Kidney (tissue), 22 donors: ENCODE measurements at places on chromosomes 2 and 18. TPM values are rescaled to one million over a fixed set of nuclear protein-coding genes. Genes with fewer than 3 reads are reported as not detected.

ABCG5 gene
- total RNA-seq: not detected

PREB gene
- 46.1 TPM for total RNA-seq

REG3G gene
- total RNA-seq: 8.8 TPM

SCYGR4 gene
- total RNA-seq: not detected

SLC9A4 gene
- total RNA-seq: 2.8 TPM

GPAT2 gene
- 2.7 TPM for total RNA-seq

WIPF1 gene
- total RNA-seq: 55.0 TPM

SLC8A1 gene
- total RNA-seq: 33.9 TPM

EVX2 gene
- total RNA-seq: not detected

- DNase-seq: peak; percentile 68
These were observed 65.1 kb upstream of the RPRM start for GRCh38 chr2:153543635-153544071.

DNA sequence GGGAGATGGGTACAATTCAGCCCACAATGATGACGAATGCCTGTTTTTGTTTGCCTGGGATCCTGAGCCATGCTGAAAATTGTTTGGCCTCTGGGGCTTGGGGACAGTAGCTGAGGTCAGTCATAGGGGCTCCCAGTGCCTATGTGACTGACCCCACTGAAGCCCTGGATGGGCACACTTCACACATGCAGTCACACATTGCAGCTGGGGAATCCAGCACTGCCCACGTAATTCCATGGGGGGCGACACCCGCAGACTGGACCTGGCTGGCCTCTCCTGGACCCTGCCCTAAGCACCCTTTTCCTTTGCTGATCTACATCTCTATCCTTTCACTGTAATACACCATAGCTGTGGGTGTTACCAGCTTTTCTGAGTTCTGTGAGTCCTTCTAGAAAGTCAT, 295.2 kb upstream of the HS6ST1 start:
- peak; percentile 17 for DNase-seq

DNA sequence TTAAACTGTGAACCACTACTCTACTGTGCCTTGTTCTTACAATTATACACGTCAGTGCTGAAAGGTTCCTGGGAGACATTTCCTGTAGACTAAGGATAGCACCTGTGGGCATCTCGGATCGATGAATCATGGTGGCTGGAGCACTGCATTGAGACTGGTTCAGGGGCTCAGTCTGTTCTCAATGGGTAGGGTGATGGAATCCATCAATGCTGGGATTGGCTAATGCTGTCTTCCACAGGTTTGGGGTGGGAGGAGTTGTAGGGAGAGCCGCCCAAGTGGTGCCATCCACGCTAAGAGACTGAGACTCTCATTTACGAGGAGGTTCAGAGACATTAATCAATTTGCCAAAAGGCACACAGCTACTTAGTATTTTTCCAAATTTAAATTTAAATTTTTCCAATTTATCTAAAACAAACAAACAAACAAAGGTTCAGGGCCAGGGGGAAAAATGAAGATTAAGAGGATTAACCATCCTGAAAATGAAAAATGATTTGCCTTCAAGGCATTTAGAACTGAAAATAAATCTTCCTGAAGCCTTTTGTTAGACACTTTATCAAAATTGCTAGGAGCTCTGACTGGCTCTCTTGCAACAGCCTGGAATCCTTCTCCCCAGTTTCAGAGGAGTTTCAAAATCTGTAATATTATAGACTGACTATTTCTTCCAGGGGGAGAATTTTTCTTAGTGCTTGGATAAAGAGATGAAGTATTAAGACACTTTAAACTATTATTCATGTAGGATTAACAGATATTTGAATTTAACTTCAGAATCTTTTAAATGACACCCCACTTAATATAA, 359.2 kb downstream of the TGIF1 start:
- DNase-seq: no peak

- DNase-seq: no peak
These were observed 914.3 kb upstream of the SLC39A10 start for GRCh38 chr2:194742706-194743105.

DNA sequence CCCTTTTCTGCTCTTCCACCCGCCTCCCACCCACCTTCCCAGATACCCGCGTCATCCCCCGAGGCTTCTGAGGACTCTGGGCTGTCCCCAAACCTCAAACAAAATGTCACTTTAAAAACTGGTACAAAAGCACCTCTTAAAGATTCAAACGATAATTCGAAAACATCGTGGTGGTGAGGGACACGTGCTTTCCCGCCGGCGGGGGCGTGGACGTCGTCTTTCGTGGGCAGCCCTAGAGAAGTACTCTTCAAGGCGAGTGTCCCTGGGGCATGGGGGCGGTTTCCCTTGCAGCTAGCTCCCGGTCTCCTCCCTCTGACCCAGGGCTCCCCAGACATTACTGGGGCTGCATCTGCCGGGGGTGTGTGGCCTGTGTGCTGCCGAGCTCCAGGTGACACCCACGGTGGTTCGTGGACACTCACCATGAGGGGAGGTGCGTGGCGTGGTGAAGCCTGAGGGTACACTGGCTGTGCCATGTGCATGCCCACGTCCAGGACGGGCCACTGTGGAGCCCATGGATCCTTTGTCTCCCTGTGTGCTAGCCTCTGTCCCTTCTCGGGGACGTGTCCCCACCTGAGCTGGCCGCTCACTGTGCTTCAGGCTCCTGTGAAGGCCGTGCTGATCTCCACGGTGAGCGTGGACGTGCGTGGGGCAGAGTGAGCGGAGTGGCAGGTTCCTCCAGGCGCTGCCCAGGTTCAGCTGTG, 117.8 kb downstream of the NFATC1 start:
- no peak for DNase-seq

DNA sequence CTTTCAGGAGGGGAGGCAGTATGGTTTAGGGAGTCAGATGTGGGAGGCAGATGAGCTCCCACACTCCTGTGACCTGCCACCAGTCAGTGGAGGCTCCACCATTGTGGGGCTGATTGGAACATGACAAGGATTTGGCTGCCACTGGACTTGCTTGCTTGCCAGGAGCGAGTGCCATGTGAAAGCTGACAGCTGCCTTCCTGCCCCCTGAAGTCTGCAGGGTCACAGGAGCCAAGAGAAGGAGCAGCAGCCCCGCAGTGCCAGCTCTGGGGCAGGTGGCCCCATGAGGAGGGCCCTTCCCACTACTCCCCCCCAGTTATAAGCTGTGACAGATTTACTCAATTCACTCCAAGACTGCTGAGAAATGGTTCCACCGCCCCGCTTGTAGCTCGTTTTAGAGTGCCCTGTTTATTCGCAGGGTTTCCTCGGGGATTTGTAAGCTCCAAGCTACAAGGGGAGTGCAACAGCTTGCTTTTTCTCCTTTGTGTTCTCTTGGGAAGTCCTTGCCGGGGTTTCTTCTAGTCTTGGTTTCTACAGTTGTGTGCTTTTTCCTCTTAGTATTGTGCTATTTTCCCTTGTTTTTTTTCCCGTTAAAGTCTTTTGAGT, 414.3 kb downstream of the MEIS1 start:
- no peak for DNase-seq

GRCh38 chr2:233025706-233026105, 6.8 kb upstream of the NEU2 start:
- no peak for DNase-seq

GRCh38 chr2:191724015-191724414, 46.1 kb downstream of the NABP1 start:
- no peak for DNase-seq

DNA sequence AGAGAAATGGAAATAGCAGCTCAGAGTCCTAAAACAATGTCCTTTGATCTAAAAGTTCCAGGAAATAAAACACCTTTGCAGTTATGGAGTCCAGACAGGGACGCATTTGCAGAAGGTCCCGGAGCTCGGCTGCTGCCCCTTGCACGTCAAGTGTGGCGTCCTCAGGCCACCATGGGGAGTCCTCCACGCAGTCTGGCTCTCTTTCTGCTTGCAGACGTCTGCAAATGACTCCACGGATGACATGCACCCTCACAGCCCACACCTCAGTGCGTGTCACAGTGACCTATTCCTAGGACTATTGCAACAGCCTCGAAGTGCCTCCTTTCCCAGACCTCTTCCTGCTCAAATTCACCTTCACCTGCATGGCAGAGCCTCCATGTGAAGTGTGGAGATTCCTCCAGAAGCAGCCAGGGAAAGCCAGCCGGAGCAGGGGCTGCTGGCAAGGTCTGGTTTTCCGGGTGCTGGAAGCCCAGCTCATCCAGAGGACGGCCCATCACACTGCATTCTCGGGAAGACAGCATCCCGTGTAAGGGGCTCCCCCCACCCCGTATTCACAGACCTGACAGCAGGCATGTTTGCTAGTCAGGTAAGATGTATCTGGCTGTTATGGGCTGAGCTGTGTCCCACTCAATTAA, 137.7 kb downstream of the ASB1 start:
- no peak for DNase-seq

DNA sequence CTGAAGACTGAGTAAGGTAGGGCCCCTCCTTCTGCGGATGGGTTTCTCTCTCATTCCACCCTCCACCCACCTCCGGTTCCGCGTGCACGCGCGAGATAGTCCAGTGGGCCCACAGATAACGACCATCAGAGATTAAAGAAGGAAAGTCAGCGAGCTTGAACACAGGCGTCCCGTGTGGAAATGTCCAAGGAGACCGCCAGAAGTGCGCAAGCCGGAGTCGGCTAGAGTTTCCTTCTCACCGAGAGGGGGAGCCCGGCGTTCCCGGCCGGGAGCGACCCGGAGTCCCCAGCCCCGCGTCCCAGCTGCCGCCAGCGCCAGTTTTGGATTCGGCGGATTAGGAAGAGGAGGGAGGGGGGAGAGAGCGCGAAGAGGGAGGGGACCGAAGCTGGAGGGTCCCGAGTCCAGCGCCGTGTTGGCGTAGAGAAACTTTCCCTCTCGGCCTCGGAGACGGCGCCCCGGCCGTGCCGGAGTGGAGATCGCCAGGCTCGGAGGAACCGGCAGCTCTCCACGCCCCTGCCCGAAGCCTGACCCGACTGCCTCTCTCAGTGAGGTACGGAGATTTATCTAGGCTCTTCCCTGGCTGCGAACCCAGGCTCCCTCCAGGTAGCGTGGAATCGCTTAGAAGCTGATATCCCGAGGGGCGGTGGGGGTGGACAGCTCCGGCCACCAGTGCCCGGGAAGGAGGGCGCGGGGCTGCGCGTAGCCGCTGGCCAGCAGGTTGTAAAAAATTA, at the start of gene GULP1:
GULP1 (plus strand) TSS at position 258 of the 731 bp plus-strand sequence. CDS start 185,829 bp downstream, outside the sequence.
- DNase-seq: peak; percentile 94

DNA sequence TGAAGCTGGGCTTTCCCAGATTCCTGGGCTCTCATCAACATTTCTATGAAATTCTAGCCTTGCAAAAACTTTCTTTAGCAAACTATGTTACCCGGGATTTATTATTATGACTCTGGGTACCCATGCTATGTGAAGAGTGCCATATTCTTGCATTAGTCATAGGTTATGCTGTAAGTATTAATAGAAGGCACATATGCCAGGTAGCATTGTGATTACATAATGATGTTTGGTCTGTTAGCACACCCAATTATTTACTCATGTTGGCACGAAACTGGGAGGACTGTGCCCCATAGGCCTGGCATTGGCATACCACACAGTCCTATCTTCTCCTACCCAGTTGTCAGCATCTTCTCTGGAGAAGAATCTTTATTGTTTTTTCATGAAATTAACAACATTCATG, 171.0 kb downstream of the SLC4A3 start:
- no peak for DNase-seq

DNA sequence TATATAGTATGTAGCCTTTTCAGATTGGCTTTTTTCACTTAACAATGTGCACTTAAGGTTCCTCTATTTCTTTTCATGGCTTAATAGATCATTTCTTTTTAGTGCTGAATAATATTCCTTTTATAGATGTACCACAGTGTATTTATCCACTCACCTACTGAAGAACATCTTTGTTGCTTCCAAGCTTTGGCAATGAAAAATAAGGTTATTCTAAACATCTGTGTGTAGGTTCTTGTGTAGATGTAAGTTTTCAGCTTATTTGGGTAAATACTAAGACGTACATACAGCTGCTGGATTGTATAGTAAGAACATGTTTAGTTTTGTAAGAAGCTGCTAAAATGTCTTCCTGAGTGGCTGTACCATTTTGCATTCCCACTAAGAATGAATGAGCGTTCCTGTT, 68.3 kb upstream of the RASGRP3 start:
- no peak for DNase-seq

- no peak for DNase-seq
These were observed 22.7 kb upstream of the NFATC1 start for GRCh38 chr18:79372991-79373390.

DNA sequence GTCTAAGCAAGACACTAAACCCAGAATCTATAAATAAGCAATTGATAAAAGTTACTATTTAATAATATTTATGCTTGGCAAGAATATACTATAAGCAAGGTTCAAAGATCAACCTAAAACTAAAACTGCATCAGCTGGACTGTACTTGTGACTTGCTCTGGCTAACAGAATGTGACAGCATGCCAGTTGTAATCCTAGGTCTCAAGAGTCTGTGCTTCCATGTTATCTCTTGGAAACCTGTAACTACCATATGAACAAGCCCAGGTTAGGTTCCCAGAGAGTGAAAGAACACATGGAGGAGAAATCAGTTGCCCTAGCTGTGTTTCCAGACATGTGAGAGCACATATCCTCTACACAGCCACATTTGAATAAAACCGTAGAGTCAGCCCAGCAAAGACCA, 297.4 kb downstream of the CDH2 start:
- DNase-seq: no peak

DNA sequence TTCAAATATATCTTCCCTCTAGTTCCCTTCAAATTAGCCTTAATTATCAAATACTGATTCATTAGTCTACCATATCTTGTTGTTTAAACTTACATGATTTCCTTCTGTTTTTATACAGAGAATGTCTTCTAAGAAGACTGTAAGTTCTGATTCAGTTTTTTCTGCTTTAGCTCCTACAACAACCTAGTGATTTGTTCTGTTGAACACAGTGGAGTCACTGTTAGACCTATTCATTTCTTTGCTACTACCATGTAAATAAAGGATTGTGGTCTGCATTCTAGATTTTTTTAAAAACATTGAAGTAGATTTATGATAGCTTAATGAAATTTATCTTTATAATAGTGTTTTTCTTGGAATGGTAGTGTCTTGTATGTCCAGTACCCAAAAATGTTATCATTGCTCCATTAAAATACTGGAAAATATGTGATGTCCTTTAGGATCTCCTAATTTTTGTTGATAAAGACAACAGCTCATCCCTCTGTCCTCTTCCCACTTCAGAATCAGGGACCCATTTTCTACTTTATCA, 146.4 kb downstream of the MBD5 start:
- no peak for DNase-seq

DNA sequence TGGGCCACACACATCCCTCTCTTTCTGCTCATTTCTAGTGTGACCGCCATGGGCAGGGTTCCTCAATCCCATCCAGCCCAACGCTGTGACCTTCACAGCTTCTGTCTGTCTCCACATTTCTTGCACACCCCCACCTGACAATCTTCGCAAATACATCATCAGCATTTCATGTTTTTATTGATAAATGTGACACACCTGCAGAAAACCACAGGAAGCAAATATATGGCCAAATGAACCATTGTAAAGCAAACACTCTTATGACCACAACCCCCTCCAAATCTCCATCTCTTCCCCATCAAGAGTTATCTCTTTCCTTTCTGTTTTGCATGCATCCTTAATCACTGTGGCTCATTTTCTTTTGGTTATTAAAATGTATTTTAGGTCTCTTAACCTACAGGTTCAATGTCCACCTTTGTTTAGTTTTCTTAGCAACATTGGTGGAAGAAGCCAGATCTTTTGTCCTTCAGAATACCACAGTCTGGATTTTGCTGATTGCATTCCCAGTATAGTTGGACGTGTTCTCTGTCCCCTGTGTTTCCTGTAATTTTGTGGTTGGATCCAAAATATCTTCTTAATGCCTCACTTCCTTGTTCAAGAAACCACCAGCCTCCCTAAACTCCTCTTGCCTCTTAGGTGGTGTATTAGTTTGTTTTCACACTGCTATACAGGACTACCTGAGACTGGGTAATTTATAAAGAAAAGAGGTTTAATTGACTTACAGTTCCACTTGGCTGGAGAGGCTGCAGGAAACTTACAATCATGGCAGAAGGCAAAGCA, 9.8 kb upstream of the NCK2 start:
- no peak for DNase-seq
